T-helper 2 cell treated with Interferon-gamma antibody and Interleukin-4, amounts not matched to agents 100 ng/mL and 5 ng/mL, for 36 hours (primary cell): ENCODE measurements at places on chromosomes 7 and 10. TPM values are rescaled to one million over a fixed set of nuclear protein-coding genes. Genes with fewer than 3 reads are reported as not detected.

Gene MGAM2
- total RNA-seq: not detected in 2 replicates

Gene PLEKHS1
- total RNA-seq: 0.11 TPM in 1 of 2 replicates, not detected in the other

Gene TMUB1
- total RNA-seq: 51.0 and 55.4 TPM in 2 replicates

Gene PDK4
- total RNA-seq: not detected in 2 replicates

Gene BEND7
- total RNA-seq: not detected in 2 replicates

Gene ZNF467
- total RNA-seq: not detected in 2 replicates

Gene GLCCI1
- 35.5 and 35.8 TPM in 2 replicates for total RNA-seq

Gene SDK1
- total RNA-seq: 0.09 and 0.16 TPM in 2 replicates

Gene PLXNA4
- 10.6 and 13.3 TPM in 2 replicates for total RNA-seq

Gene NCF1
- total RNA-seq: 1.4 and 2.2 TPM in 2 replicates

Gene ZP3
- 3.3 and 4.5 TPM in 2 replicates for total RNA-seq

Gene LIPK
- total RNA-seq: not detected in 2 replicates

Gene MMP21
- 0.09 and 0.16 TPM in 2 replicates for total RNA-seq

Gene CCDC146
- total RNA-seq: 7.8 and 13.3 TPM in 2 replicates

Gene EN2
- total RNA-seq: not detected in 2 replicates

Gene SH2D4B
- total RNA-seq: 0.07 and 0.14 TPM in 2 replicates

Gene IGF2BP3
- 13.3 and 15.0 TPM in 2 replicates for total RNA-seq

Gene ZNF736
- total RNA-seq: 22.2 and 24.9 TPM in 2 replicates

Gene GAD2
- total RNA-seq: not detected in 2 replicates

Gene TRPV5
- total RNA-seq: not detected in 2 replicates

Gene SPAM1
- total RNA-seq: not detected in 2 replicates

Gene HSPA12A
- 0.02 and 0.09 TPM in 2 replicates for total RNA-seq

Gene SLC16A9
- total RNA-seq: 0.50 and 0.68 TPM in 2 replicates

Gene H2BK1
- total RNA-seq: 0.48 and 1.1 TPM in 2 replicates

Gene CYP3A5
- total RNA-seq: not detected in 2 replicates

Gene CALML5
- not detected in 2 replicates for total RNA-seq

Gene ANXA8
- total RNA-seq: 5.8 and 6.0 TPM in 2 replicates

Gene AASS
- total RNA-seq: 0.68 and 0.89 TPM in 2 replicates

Gene UBE2H
- total RNA-seq: 25.5 and 30.0 TPM in 2 replicates

Gene KCNMA1
- 0.39 TPM in 1 of 2 replicates, not detected in the other for total RNA-seq

Gene NSUN6
- 22.2 and 22.8 TPM in 2 replicates for total RNA-seq

Gene SLC26A5
- not detected in 2 replicates for total RNA-seq

Gene RSPH10B
- 0.34 TPM in 1 of 2 replicates, not detected in the other for total RNA-seq
